ENCODE measurements at places on chromosomes 11 and 22.
A peak's percentile ranks its signal among the peaks of the same experiment; 100 is the strongest.

GRCh38 chr11:133927690-133928627, 28.8 kb downstream of the IGSF9B start:
- DNase-seq: peak; percentile 77

- no peak for DNase-seq
Observed at GRCh38 chr11:64935359-64936081, at the start of gene GPHA2. TSS of gene GPHA2 (minus strand) at chr11:64935893. CDS start at chr11:64935460, 433 bp downstream.

- DNase-seq: no peak
Observed at GRCh38 chr11:119788096-119788883, 59.3 kb upstream of the NECTIN1 start.

DNA sequence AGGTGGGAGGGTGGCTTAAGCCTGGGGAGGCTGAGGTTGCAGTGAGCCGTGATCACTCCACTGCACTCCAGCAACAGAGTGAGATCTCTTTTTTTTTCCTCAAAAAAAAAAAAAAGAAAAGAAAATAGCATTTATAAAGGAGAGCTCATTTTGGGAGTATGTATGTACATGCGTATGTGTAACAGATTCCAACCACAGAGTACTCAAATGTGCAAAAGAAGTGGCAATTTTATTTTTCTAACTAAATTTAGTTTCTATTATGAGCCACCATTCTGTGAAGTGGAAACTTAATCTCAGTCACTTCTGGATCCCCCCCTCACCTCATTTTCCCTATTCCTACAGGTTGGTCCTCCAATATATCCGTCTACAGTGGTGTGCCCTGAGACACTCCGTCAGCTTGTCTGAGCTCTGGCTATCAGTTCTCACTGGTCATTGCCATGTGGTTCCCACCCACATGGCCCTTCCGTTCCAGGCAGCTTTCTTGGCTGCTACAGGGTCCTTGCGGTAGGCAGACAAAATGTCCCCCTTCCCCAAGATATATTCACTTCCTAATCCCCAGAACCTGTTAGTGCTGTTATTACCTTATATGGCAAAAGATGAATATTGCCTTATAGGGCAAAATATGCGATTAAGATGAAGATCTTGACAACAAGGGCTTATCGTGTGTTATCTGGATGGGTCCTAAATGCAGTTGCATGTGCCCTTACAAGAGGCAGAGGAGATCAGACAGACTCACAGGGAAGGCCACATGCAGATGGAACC, 35.8 kb upstream of the TSKU start:
- no peak for DNase-seq

DNA sequence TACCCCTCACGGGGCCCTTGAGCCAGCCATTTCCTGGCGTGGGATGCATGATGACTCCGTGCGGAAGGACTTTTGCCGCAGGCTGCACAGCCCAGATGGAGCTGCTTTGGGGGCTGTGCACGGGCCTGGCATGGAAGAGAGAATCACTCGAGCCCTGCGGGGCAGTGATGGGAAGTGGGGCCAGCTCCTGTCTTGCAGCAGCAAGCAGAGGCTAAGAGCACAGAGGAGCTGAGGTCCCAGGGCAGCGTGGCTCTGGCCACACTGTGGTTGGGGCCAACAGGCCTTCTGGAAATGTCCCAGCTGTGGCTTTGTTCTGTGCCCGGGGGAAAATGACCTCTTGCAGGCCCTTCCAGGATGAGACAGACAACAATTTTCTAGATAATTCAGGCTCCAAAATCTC, 92.7 kb upstream of the TIMP3 start:
- no peak for DNase-seq

All from stimulated activated CD4-positive, alpha-beta T cell treated with anti-CD3 and anti-CD28 coated beads, Interleukin-1b, Interleukin-23, amount 100 ng/mL, for 48 hours (primary cell).